ENCODE measurements at places on chromosomes 7 and 10.

DNA sequence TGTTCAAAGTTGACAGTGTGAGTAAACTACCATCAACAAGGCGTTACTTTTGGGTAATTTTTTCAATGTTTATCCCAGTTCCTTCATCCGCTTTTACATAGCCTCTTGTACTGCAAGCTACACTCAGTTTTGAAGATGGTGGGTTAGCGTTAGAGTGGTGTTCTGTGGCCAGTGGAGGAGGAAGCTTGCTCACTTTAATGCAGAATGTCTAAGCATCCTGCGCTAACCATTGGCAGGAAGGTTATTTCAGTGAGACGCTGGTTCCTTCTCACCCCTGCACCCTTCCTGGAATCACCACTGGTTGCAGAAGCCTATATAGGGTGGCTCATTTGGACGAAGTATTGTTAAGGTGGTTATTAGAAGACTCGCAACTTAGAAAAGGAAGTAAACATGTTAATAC, 159.1 kb downstream of the CELF2 start:
- DNase-seq, result no peak

DNA sequence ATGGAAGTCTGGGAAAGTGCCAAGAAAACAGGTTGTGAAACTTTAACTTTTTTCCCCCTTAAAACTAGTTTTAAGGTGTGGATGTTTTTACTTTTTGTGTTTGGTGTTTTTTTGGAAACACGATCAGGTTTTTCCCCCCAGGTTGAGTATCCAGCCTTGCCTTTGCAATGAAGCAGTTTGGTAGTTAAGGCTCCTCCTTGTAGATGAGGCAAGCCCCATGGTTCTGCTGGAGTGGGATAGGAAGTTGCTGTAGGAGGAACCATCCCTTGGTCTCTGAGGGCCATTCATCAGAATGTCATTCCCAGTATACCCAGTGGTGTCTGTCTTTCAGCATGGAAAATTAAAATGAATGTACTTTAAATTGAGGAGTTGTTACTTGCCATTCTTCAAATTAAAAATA, 2.7 kb downstream of the CUL1 start:
- DNase-seq, result no peak

DNA sequence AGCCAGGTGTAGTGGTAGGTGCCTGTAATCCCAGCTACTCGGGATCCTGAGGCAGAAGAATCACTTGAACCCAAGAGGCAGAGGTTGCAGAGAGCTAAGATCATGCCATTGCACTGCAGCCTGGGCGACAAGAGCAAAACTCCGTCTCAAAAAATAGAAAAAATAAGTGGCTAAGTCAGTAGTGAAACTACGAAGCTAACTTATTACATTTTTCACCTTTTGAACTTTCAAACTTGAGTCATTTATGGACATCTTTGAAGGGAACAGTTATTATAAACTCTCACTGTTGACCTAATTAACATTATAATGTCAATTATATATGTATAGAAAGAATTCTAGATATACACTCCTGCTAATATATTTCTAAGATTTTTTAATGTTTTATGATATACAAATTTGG, 541.5 kb upstream of the C7orf33 start:
- DNase-seq, result no peak

DNA sequence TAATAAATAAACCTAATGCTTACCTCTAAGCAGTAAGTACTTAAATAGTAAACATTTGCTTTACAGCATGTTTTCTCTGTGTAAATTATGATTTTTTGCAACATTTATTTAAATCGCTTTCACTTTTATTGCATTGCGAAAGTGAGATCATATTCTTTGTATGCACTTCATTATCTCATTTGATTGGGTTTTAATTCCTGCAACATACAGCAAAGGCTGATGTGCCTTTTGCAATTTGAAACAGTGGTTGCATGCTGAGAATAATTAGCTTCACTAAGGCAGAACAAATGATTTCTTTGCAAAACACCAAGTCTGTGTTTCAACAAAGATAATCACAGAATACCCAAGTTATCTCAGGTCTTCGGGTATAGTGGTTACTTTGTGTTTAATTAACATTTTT, 16.3 kb upstream of the THSD7A start:
- DNase-seq, result no peak

All from renal pelvis (tissue), 12 donors.